ENCODE measurements at places on chromosomes 12 and 14.

DNA sequence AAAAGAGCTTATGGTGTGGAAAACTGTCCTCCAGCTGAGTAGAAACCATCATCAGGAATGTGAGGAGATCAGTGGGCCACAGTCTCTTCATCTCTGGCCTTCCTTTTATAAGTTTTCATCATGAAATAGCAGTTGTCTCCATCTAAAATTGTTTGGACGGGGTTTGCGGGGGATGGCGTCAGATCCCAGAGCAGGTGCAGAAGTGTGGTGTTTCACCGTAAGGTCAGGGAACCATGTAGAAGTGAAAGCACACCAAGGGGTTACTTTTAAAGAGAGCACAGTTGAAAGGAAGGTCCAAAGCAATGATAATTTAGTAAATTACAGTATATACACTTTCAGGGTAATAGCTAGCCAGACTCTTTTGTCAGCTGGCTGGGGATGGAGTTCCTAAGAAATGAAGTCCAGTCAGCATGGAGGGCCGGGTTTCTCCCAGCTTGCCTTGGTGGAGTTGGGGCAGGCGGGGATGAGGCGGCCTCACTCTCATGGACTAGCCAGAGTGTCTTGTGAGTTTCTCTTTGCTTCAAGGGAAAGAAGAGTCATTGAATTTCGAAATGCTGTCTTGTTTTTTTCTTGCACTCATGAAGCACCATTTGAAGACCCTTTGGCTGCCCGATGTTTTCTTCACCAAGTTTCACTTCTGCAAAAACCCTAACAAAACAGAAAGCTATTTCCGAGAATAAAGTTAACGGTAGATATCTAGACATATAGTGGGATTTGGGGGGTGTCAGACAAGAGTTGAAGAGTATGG is 100.6 kb downstream of the ETV6 start:
- DNase-seq, result no peak

- DNase-seq, result no peak
Observed at GRCh38 chr14:26820572-26820971, 222.7 kb upstream of the NOVA1 start.

DNA sequence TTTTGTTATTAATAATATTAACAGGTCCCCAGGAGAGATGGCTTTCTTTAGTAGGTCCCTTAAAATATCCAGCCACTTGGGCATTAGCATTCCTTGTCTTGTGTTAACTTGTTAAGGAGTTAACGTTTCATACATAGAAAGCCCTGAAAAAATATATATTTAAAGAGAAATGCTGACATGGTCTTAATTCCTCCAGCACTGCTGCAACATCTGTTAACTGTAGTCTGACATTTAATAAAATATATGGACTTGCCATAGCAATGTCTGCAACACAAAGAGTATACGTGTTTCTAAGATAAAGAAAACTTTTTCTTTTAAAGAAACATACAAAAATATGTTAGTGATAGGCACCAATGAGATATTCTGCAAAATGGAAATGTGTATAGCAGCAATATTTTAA is 10.0 kb downstream of the SLC38A4 start:
- DNase-seq, result no peak

DNA sequence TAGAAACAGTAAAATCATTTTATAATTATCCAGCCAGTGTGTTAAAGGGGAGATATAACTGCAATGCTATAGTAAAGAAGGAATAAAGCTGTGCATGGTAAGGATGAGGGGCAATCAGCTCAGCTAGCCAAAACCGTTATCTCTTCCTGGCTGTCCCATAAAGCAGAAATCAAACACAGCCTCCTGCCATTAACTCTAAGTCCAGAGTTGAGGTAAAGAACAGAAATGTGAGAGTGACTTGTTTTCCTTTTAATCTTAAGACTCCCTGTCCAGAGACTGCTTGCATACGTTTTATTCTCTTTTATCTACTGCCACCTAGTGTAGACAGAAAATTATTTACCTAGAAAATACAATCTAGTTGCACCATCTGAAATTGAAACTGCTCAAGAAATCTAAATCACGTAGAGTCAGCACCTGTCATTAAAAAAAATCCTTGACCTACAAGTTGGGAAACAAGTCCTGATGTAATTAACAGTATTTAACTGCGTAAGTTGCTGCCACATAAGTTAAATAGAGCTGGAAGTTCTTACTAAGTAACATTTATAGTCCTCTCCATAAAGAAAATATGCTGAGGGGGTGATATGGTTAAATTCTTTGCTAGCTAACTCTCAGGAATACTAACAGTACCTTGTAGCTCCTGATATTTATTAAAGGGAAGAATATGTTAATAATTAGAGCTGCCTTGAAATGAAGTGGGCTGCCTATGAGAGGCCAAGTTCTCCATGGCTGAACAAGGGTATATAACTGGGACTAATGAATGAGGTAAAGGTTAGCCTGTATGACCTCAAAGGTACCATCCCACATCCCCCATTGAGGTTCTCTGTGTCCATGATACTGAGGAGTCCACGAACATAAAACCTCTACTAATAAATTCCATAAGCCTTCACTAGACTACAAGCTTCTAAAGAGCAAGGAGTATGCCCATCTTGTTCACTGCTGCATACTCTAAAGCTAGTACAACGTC is 62.7 kb downstream of the GALNT4 start:
- peak; percentile 62 for DNase-seq

DNA sequence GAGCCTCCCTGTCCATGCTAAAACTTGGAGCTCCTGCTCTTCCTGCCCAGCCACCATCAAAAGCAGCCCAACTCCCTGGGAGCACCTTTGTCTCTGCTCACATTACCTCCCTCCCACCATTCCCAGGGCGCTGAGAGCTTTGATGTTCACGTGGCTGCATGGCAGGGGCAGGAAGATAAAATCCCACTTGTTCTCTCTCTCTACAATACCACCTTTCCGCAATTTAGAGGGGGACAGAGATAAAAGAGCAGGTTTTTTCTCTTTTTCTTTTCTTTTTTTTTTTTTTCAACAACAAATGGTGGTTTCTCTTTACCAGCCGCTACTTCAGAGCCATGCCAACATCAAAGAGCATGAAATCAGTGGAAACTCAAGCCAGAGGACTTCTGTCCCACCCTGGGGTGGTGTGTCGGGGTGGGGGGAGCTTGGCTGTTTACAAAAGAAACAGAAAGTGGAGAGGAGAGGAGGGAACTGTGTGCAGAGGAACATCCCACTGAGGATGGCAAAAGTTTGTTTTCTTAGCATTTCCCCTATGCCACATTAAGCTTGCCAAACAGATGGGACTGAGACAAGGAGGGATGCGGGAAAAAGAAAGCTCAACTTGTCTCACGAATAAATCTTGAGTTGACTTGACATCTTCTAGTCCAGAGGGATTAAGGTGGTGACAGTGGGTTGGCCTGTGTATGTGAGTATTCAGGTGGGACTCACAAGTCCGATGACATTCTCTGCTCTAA is 103.7 kb upstream of the NUDT4 start:
- no peak for DNase-seq

GRCh38 chr14:106013879-106014376 is 487.5 kb downstream of the TMEM121 start:
- no peak for DNase-seq

DNA sequence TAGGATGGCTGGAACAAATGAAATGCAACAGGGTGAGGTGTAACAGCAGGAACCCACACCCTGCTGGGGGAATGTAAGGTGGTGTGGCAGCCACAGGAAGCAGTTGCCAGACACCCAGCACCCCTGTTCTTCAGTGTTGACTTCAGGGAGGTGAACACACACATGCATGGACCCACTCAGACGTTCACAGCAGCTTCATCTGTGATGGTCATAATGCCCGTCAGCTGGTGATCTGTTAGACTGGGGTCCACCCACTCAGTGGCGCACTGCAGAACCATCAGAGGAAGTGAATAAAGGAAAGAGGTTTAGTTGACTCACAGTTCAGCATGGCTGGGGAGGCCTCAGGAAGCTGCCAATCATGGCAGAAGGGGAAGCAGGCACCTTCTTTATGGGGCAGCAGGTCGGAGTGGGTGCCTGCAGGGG is 22.7 kb upstream of the TEX22 start:
- no peak for DNase-seq

- DNase-seq, result no peak
Observed at GRCh38 chr14:81313200-81313599, 86.9 kb downstream of the STON2 start.

DNA sequence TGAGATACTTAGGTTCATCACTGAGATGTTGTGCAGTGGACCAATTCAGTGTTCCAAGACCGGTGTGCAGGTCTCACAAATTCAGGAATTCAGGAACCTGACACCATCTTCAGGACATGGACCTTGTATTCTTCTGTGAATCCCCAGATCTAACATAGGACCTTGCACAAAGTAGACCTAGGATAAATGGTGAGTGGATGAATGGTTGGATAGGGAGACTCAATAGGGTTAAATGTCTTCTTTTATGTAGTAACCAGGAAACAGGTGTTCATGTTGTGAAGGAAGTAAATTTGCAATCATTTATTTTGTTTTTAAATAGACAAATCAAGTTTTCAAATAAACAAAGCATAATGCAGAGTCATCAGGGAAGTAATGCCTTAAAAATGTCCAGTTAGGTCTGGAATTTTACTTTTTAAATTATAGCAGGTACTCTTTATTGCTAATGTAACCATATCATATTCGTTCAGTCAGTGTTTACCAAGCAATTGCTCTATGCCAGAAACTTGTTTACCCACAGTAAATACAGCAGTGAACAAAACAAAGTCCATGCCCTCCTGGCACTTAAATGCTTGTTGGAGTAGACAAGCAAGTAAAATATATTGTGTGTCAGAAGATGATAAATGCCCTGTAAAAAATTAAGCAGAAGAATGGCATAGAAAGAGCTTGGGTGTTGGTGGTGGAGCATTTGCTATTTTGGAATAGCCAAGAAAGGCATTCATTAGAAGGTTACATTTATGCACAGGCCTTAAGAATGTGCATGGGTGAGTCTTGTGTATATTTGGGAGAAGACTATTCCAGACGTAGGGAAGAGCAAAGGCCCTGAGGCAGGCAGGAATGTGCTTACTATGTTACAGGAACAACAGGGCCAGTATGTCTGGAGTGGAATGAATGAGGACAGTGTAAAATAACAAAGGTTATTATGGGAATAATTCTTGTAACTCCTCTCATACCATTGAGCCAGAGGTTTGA is 26.3 kb downstream of the RXYLT1 start:
- DNase-seq, result no peak

- DNase-seq, result no peak
Observed at GRCh38 chr12:76259106-76259505, 89.1 kb downstream of the BBS10 start.

DNA sequence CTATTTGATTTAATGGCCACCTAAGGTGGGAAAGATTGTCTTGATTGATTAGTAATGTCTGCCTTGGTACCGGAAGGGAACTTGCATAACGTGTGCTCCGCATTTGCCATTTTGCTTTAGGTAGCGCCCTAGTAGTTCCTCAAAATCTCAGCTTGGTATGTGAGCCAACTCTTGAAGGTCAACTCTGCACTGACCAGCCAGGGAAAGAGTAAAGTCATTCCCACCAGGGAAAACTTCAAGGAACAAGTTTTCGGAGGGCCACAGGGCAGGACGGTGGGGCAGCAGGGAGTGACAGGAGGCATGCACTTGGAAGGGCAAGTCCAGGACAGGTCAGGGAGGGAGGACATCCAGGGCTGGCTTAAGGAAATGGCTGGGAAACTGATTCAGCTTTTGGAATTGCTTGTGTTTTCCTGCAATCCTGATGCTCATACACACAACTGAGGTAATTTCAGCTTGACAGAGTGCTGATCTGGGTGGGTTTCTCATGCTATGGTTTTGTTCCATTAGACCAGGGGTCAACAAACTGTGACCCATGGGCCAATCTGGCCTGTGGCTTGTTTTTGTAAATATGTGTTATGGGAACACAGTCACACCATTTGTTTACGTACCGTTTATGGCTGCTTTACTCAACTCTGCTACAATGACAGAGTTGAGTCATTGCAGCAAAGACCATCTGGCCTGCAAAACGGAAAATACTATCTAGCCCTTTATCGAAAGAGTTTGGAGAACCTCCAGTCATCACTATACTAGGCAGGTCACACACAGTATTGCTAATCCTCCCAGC is 184.5 kb downstream of the RBM19 start:
- DNase-seq, result no peak

DNA sequence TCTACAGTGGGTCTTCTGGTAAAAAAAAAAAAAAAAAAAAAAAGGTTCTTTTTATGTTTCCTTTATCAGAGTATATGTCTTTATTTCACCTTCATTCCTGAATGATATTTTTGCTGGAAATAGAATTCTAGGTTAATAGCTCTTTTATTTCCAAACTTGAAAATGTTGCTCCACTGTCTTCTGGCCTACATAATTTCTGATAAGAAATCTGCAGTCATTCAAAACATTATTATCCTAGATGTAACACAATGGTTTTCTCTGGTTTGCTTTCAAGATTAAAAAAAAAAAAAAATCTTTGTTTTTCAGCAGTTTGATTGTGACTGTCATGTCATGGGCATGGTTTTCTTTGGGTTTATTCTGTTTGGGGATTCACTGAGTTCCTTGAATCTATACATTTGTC is 19.5 kb downstream of the DCP1B start:
- no peak for DNase-seq

GRCh38 chr14:69626132-69626500 is 14.7 kb downstream of the SUSD6 start:
- no peak for DNase-seq

- peak; percentile 25 for DNase-seq
Observed at GRCh38 chr12:54431911-54432814, 13.1 kb upstream of the ITGA5 start.

GRCh38 chr12:15534322-15534721 is 212.0 kb downstream of the PTPRO start:
- DNase-seq, result no peak

GRCh38 chr12:58540480-58541299 is 379.6 kb downstream of the LRIG3 start:
- peak; percentile 47 for DNase-seq

DNA sequence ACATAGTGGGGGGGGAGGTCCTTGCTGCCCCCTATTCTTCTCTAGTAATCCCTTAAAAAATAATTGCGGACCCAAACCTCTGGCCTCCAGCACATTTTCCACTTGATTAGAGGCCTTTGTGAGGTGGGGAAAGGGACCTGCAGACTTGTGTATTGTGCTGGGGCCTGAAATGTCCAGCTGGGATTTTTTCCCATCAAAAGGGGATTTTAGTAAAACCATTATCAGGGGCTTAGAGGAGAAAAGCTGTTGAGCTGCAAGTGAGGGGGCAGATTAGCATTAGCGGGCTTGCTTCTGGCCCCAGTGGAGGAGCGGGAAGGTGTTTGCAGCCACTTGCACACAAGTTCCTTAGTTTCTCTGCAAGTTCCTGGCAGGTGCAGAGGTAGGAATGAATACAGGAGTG is 13.9 kb downstream of the FBXL14 start:
- no peak for DNase-seq

DNA sequence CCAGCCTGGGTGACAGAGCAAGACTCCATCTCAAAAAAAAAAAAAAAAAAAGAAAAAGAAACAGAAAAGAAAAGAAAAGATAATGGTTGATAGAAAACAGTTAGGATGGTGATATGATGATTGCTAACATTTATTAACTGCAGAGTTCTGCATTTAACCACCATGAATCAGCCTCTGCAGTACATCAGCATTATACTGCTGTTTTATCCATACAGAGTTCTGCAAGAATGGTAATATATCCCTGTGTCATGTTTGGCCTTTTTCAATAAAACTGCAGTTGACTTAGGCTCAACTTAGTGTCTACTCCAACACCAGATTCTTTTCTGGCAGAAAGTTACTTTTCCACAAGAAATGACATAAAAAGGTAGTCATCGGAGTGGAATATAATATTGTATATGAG is 62.6 kb downstream of the DUSP6 start:
- no peak for DNase-seq

- DNase-seq, result no peak
Observed at GRCh38 chr12:131758016-131758739, 47.3 kb downstream of the SFSWAP start.

Data from RCC 7860 (cell line).